Substantia nigra (tissue), 51 donors: ENCODE measurements at places on chromosomes 1 and 21.

DNA sequence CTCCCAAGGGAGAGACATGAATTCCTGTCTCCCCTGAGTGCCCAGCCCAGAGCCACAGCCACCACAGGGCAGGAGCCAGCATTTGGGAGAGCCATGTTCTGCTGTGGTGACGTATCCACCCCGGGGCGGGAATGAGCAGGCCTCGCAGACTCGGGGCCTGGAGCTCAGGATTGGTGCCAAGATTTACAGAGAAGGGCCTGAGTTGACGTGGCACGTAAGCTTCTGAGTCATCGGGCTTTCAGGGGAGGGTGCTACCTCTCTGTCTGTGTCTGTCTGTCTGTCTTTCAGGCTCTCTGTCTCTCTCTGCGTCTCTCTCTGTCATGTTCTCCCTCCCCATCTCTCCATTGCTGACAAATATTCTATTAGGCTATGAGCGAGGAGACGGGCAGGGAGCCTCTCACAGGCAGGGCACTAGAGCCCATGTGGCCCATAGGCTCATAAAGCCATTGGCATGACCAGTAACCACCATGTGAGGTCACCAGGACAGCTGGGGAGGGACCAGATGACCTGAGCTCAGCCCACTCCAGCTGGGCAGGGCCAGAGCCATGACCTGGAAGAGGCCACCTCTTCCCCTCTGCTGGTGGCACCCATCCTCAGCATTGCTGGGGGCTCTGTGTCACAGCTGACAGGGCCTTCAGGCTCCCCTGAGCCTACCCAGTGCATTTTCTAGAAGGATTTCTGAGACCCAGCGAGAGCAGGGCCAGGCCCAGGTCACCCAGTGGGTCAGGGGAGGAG lies 300.0 kb upstream of the VAMP3 start:
- no peak for DNase-seq

DNA sequence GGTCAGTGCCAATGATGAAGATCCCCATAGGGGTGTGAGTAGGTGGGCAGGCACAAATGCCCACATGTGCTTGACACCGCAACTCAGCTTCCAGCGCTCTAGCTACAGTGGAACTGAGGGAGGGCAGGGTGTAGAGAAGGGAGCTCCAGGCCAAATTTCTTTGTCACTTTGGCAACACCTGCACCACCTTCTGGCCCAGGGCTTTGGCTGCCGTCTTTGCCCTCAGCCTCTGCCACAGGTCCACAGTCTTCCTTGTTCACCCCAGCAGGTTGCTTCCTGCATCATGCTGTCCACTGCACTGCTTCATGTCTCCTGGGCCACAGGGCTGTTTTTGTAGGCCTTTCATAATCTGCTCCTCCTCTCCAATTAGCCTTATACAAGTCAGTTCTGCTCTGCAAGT lies 20.4 kb upstream of the FMOD start:
- no peak for DNase-seq

- DNase-seq: no peak
Measured at GRCh38 chr1:107940701-107941100, 24.3 kb downstream of the VAV3 start.

DNA sequence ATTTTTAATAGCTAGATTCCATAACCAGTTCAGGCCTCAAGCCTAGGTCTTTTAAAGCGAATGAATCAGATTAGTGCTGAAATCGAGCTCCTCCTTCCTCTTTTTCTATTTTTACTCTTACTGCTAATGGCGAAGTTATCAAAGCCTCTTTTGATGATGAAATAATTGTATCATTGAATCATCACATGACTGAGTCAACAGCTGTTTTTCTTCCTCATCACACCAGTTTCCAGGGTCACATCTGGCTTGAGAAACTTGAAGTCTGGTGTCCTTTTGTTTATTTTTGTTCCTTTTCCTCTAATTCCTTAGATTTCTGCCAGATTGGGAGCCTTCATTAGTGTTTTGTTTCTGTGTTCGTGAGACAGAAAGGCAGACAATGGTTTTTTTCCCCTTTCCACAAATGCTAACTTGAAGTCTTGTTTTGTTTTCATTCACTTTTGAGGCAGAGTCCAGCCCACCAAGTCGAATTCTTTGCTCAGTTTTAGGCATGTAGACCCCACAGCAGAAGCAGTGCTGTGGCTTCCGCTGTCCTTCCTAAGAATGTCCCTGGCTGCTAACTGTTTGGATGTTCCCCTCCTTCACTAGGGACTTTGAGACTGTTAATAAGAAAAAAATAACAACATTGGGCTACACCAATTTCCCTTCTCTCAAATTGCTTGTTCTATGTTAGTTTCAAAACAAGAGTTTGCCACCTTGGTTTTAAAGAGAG lies 51.9 kb upstream of the FMOD start:
- no peak for DNase-seq

- no peak for DNase-seq
Measured at GRCh38 chr1:224435318-224435763, 744 bp upstream of the WDR26 start.

DNA sequence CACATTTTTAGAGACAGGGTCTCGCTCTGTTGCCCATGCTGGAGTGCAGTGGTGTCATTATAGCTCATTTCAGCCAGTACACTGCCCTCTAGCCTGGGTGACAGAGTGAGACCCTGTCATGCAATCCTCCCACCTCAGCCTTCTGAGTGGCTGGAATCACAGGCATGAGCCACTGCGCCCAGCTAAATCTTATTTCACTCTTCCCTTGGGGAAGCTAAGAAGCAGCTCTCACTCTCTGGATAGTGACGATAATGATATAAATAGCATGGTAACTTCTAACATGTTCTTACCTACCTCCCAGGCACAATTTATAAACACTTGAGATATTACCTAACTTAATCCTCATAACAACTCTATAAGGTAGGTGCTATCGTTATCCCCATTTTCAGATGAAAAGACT lies 24.9 kb downstream of the IQGAP3 start:
- no peak for DNase-seq

GRCh38 chr1:164902491-164902890 lies 343.5 kb downstream of the PBX1 start:
- no peak for DNase-seq

DNA sequence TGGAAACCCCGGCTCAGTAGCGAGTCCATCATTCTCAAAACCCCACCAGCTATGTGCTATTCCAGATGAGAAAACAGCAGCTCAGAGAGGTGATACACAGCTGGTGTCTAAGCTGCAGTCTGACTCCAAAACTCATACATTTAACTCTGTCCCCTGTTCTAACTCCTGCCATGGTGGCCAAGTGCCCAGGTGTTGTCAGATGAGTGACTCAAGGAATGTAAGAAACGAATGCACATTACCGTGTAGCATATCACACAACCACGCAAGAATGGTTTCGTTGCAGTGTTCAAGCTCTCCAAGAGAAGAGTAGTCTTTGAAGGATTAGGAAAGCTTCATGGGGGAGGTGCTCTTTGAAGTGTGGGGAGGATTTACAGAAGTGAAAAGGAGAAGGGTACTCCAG lies 4.7 kb upstream of the XKR8 start:
- no peak for DNase-seq

DNA sequence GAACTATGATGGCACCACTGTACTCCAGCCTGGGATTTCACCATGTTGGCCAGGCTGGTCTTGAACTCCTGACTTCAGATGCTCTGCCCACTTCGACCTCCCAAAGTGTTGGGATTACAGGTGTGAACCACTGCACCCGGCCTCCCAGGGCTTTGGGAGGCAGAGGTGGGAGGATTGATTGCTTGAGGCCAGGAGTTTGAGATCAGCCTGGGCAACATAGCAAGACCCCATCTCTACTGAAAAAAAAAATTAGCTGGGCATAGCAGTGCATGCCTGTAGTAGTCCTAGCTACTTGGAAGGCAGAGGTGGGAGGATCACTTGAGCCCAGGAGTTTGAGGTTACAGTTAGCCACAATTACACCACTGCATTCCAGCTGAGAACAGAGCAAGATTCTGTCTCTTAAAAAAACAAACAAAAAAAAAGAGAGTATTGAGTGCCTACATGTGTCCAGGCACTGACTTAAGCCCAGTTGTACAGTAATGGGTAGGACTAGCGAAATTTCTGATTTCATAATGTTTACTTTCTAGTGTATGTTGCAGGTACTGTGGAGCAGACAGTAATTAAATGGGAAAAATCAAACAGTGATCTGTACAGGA lies 4.2 kb downstream of the MANEAL start:
- DNase-seq: no peak

GRCh38 chr1:181091309-181092040 lies 3.0 kb downstream of the IER5 start:
- no peak for DNase-seq

DNA sequence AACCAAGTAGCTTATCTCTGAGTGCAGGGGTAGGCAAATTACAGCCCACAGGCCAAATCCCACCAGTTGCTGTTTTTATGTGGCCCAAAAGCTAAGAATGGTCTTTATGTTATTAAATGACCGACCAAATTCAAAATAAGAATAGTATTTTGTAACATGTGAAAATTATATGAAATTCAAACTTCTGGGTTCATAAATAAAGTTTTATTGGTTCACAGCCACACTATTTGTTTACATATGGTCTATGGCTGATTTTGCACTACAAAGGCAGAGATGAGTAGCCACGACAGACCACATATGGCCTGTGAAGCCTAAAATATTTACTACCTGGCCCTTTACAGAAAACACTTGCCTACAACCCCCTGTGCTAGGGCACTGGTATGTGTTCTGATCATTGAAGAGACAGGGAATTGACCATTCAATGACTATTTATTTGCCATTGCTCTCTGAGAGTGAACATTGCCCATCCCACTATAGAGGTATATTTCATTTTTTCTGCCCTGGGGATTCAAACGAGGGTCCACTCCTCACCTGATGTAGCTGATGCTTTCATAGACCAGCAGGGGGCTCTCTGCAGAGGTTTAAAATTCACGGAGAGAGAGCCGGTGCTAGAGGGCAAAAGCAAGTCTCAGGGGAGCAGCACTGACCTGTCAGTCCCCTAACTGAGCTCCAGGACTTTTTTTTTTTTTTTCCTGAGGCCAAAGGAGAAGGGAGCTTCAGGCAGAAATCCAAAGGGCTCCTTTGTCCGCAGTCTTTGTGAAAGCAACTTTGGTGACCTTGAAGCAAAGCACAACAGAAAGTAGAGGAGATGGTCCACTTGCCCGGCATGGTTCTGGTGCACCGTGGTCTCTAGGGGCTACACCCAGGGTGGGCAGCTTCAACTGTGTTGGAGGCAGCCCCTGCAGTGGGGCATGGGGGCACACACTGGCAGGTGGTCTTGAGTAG lies 7.3 kb upstream of the GNL2 start:
- DNase-seq: peak; percentile 13

- DNase-seq: no peak
Measured at GRCh38 chr1:212945463-212946160, 4.7 kb upstream of the VASH2 start.

GRCh38 chr21:14762327-14762726 lies 216.2 kb upstream of the SAMSN1 start:
- no peak for DNase-seq

DNA sequence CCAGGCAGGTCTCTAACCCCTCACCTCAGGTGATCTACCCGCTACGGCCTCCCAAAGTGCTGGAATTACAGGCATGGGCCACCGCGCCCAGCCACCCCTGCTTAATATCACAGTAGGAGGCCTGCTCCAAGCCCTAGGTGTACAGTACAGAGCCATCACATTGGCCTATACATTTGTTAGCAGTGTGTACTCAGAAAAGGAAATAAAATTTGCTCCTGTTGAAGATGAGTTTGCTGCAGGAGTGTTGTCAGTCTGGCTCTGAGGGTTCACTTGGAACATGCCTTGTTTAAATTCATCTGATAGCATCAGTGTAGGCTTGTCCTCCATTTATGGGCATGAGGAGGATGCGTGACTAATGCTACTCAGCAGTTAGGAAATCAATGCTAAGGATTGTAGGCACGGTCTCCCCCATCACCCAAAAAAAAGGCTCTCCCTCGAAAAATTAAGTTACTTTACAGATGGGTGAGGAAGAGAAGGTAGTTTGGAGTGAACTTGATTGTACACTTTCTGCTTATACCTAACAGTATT lies 4.6 kb upstream of the ENAH start:
- DNase-seq: no peak

GRCh38 chr1:205965036-205965884 lies 22.0 kb upstream of the SLC26A9 start:
- no peak for DNase-seq

GRCh38 chr1:76677416-76678405 lies 189.6 kb upstream of the ST6GALNAC5 start:
- no peak for DNase-seq

DNA sequence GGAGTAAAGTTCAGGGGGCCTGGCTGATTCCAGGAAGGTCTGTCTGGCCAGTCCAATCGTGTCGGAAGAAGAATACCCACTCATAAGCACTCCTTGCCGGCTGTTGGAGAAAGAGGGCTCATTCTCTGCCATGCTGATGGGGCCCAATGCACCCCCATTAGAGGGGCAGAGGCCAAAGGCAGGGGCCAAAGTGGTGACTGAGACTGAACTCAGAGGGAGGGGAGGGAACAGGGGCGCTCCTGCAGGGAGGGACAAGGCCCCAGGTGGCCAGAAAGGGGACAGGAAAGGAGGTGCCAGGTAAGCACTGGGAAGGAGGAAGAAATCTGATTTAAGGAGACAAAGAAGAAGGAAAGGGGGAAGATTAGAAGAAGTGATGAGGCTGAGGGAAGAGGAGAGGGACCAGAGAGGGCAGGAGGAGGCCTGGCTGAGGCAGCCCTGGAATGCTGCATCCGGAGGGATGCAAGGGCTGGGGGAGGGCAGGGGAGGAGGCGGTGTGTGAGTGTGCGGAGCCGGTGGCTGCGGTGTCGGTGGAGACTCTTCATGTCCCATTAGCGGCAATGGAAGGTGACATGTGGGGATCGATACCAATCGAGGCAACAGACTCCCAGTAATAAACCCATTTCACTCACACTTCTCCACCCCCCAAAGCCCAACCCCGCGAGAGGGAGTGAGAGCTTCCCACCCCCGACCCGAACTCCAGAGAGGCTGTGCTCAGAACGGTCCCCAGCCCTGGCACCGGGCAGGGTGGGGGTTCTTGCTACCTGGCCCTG lies 12.0 kb upstream of the ETV3L start:
- no peak for DNase-seq

GRCh38 chr1:197976368-197976767 lies 59.2 kb downstream of the LHX9 start:
- DNase-seq: no peak

- DNase-seq: no peak
Measured at GRCh38 chr1:18602533-18603211, 28.0 kb upstream of the PAX7 start.

GRCh38 chr1:52877554-52877953 lies 35.0 kb downstream of the ZYG11A start:
- no peak for DNase-seq

DNA sequence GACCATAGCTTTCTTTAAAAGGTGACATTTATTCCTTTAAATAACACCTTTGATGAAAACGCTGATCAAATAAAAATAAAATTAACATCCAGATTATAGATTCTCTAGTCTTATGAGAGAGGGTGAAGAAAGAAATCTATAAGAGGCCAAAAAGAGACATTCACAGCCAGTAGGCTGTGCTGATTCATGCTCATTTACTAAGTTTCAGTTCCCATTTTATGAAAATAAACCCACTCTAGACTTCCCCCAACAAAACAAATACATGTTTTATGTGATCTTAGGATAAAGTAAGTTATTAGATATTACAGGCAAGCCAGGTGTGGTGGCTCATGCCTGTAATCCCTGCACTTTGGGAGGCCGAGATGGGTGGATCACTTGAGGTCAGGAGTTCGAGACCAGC lies 21.1 kb downstream of the ESRRG start:
- no peak for DNase-seq
